Muscle of leg (tissue), 16 donors: ENCODE measurements at places on chromosomes 11 and 22. TPM values are rescaled to one million over a fixed set of nuclear protein-coding genes. Genes with fewer than 3 reads are reported as not detected.

Gene MOV10L1
- total RNA-seq, result 0.40 TPM

GRCh38 chr11:128909438-128910125, 18.4 kb downstream of the KCNJ5 start:
- H3K4me1 ChIP-seq, result peaks cover 44% of the 10 kb centered on the region
- H3K27ac ChIP-seq, result peak overlapping the region; percentile 51
- peaks cover 8% of the 10 kb centered on the region for H3K27me3 ChIP-seq

DNA sequence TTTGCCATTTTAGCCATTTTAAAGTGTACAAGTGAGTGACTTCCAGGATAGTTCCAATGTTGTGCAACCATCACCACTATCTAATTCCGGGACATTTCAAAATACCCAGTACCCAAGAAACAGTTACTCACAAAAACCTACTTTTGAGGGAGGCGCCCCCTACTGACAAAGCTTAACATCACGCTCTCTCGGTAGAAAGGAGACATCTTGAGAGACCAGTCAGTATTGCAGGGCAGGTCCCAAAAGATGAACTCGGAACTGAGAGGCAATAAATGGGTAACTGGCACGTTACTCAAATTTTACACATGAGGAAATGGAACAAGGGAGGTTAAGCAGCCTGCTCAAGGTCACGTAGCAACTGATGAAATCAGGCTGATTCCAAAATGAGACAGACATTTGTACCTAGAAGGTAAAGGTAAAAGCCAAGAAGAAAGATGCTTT, 50.0 kb upstream of the POU2AF1 start:
- no peak overlapping the region for H3K4me3 ChIP-seq
- DNase-seq, result peak; percentile 54
- H3K27me3 ChIP-seq, result no peaks in the 10 kb centered on the region
- no peaks in the 10 kb centered on the region for H3K36me3 ChIP-seq
- H3K27ac ChIP-seq, result no peak overlapping the region
- H3K4me1 ChIP-seq, result peaks cover 4% of the 10 kb centered on the region

- H3K27me3 ChIP-seq, result peaks cover 7% of the 10 kb centered on the region
- H3K36me3 ChIP-seq, result no peaks in the 10 kb centered on the region
- H3K4me1 ChIP-seq, result no peaks in the 10 kb centered on the region
- DNase-seq, result peak; percentile 80
Measured at GRCh38 chr11:133821776-133822175, 23.5 kb downstream of the SPATA19 start.

DNA sequence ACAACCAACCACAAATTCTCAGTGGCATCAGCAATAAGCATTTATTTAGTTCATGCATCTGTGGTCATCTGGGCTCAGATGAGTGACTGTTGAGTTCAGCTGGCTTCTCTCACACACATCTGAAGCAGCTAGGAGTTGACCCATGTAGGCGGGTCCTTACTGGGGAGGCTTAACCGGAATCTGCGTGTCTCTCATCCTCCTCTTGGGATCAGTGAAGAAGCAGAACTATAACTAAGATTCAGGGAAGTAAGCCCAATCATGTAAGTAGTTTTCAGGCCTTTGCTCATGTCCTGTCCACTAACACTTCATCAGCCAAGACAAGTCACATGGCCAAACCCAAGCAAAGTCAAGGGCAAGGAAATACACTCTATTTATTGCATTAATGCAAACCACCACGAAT, 236.2 kb downstream of the C11orf87 start:
- H3K27ac ChIP-seq, result no peak overlapping the region
- no peak overlapping the region for H3K4me3 ChIP-seq
- no peaks in the 10 kb centered on the region for H3K27me3 ChIP-seq
- H3K4me1 ChIP-seq, result no peaks in the 10 kb centered on the region
- H3K36me3 ChIP-seq, result no peaks in the 10 kb centered on the region
- peak; percentile 73 for DNase-seq

DNA sequence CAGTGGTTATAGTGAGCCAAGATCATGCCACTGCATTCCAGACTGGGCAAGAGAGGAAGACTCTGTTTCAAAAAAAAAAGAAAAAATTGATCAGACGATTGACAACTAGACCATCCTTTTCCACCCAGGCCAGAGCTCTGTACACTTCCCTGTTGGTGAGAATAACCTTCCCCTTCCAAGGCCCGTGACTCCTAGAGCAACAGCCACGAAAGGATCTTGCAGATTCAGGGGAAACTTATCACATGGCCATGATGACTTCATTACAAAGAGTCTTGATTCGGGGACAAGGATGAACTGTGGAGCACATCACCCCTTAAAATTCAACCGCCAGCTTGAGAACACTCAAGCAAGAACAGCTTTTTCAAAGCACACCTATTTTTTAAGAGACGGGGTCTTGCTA, 10.3 kb downstream of the CD5 start:
- no peak for DNase-seq
- H3K27me3 ChIP-seq, result no peaks in the 10 kb centered on the region
- H3K27ac ChIP-seq, result no peak overlapping the region
- H3K4me1 ChIP-seq, result peaks cover 6% of the 10 kb centered on the region

GRCh38 chr11:117427356-117427874, 99.8 kb downstream of the CEP164 start:
- no peaks in the 10 kb centered on the region for H3K4me1 ChIP-seq
- H3K27me3 ChIP-seq, result peaks cover 8% of the 10 kb centered on the region
- DNase-seq, result no peak
- no peak overlapping the region for H3K4me3 ChIP-seq
- no peak overlapping the region for H3K27ac ChIP-seq

Gene NECTIN1
- total RNA-seq, result 7.9 TPM

- no peaks in the 10 kb centered on the region for H3K36me3 ChIP-seq
- H3K4me3 ChIP-seq, result no peak overlapping the region
- no peak overlapping the region for H3K27ac ChIP-seq
- H3K27me3 ChIP-seq, result peaks cover 12% of the 10 kb centered on the region
- DNase-seq, result peak; percentile 32
Measured at GRCh38 chr22:27278946-27279345, 522.6 kb downstream of the MN1 start.

- H3K27me3 ChIP-seq, result no peaks in the 10 kb centered on the region
- no peak overlapping the region for H3K27ac ChIP-seq
- peaks cover 16% of the 10 kb centered on the region for H3K4me1 ChIP-seq
- no peak for DNase-seq
Measured at GRCh38 chr11:57713835-57714234, 1.4 kb downstream of the TMX2 start.

Gene GUCY1A2
- total RNA-seq, result 14.3 TPM

- no peak overlapping the region for H3K27ac ChIP-seq
- DNase-seq, result no peak
- peaks cover 6% of the 10 kb centered on the region for H3K4me1 ChIP-seq
- no peaks in the 10 kb centered on the region for H3K27me3 ChIP-seq
Measured at GRCh38 chr11:103877221-103877620, 159.2 kb upstream of the DDI1 start.

GRCh38 chr22:38788021-38788816, 5.7 kb downstream of the DNAL4 start:
- no peak overlapping the region for H3K4me3 ChIP-seq
- H3K4me1 ChIP-seq, result peaks cover 19% of the 10 kb centered on the region
- no peaks in the 10 kb centered on the region for H3K27me3 ChIP-seq
- peaks cover 11% of the 10 kb centered on the region for H3K36me3 ChIP-seq

Gene TMPRSS6
- total RNA-seq, result not detected

- no peak overlapping the region for H3K27ac ChIP-seq
- DNase-seq, result peak; percentile 30
- H3K36me3 ChIP-seq, result no peaks in the 10 kb centered on the region
- H3K27me3 ChIP-seq, result no peaks in the 10 kb centered on the region
Measured at GRCh38 chr11:21866781-21867180, 326.1 kb upstream of the ANO5 start.

DNA sequence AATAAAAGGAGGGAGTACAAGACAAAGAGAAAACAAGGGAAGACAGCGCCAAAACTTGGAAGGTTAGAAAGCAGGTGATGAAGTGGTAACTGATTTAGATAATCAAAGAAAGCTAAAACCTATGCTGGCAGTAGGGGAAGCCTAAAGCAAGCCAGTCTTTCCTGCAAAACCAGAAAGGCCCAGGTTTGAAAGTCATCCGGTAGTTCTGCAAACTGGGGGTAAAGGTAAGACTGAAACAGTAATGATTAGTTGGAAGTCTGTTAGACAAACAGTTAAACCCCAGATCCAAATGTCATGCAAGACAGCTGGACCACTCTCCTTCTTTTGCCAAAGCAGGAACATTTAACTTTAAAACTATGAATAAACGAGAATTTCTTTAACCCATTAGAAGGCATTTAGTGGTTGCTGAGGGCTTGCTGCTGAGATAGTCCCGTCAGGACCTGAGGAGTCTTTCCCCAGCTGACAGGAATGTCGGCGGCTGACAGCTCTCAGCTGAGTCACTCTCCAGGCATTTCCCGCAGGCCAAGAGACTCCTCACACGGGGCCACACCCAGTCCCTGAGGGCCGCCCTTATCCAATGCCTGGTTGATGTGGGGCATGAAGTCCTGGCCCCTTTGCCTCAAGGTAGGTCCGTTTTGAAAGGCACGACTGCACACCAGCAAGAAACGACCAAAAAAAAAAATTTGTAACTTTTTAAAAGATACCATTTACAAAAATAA, 36.3 kb upstream of the CFAP300 start:
- peaks cover 4% of the 10 kb centered on the region for H3K4me1 ChIP-seq
- DNase-seq, result peak; percentile 49
- no peak overlapping the region for H3K27ac ChIP-seq
- no peaks in the 10 kb centered on the region for H3K36me3 ChIP-seq
- H3K27me3 ChIP-seq, result no peaks in the 10 kb centered on the region

Gene ENTHD1
- total RNA-seq, result not detected

Gene PKP3
- 0.13 TPM for total RNA-seq

GRCh38 chr22:46641811-46642266, 21.7 kb downstream of the GRAMD4 start:
- no peak overlapping the region for H3K27ac ChIP-seq
- H3K4me1 ChIP-seq, result peaks cover 48% of the 10 kb centered on the region
- H3K4me3 ChIP-seq, result no peak overlapping the region

Gene MAPK11
- total RNA-seq, result 4.5 TPM

Gene ASCL2
- 0.53 TPM for total RNA-seq

Gene MAPK8IP2
- total RNA-seq, result 0.22 TPM

DNA sequence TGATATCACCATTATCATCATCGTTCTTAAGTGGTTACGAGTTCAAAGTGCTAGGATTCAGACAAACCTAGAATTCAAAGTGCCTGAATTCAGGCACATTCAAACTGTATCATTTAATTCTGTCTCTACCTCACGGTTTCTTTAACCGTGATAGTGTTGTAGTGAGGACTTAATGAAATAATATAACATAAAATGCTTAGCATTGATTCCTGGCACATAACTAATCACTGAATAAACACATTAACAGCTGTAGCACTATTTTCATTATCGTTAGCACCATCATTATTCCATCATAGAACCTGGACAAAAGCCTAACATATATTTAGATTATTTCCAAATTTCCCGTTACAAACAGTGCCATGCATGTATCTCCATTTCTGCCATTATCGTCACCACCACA, 102.0 kb downstream of the WNT11 start:
- peaks cover 4% of the 10 kb centered on the region for H3K4me1 ChIP-seq
- no peak overlapping the region for H3K27ac ChIP-seq
- no peaks in the 10 kb centered on the region for H3K36me3 ChIP-seq
- DNase-seq, result no peak
- H3K27me3 ChIP-seq, result no peaks in the 10 kb centered on the region

GRCh38 chr11:76321820-76322524, 59.0 kb downstream of the THAP12 start:
- DNase-seq, result no peak
- no peak overlapping the region for H3K27ac ChIP-seq
- no peaks in the 10 kb centered on the region for H3K36me3 ChIP-seq
- peaks cover 12% of the 10 kb centered on the region for H3K4me1 ChIP-seq
- peaks cover 40% of the 10 kb centered on the region for H3K27me3 ChIP-seq
- peak overlapping the region; percentile 13 for H3K4me3 ChIP-seq

- no peaks in the 10 kb centered on the region for H3K36me3 ChIP-seq
- H3K27me3 ChIP-seq, result no peaks in the 10 kb centered on the region
- H3K27ac ChIP-seq, result no peak overlapping the region
Measured at GRCh38 chr11:13045734-13046133, 36.6 kb downstream of the RASSF10 start.

- H3K27ac ChIP-seq, result no peak overlapping the region
- peaks cover 2% of the 10 kb centered on the region for H3K27me3 ChIP-seq
- peaks cover 14% of the 10 kb centered on the region for H3K4me1 ChIP-seq
- H3K36me3 ChIP-seq, result no peaks in the 10 kb centered on the region
- no peak overlapping the region for H3K4me3 ChIP-seq
- no peak for DNase-seq
Measured at GRCh38 chr11:67632175-67632981, 2.6 kb upstream of the NUDT8 start.

DNA sequence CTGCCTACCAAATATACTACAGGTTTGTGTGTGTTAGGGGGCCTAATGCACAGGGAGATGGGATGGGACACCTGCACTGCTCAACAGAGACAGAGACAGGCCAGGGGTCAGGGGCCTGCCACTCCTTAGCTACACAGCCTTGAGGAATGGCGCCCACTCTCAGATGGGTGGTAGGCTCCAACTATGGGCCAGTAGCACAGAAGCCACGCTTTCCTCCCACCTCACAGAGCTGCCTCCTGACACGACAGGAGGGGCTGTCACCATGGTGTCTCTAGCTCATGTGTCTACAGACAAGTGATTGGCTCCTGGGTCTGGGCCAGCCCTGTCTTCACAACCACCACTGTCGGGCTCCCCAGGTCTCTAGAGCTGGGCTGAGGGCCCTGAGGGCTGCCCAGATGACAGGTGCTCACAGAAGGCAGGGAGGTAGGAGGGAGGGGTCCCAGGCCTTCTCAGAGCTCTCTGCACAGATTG, 81.8 kb downstream of the DGCR2 start:
- no peak for DNase-seq
- H3K27ac ChIP-seq, result no peak overlapping the region
- H3K4me3 ChIP-seq, result no peak overlapping the region
- no peaks in the 10 kb centered on the region for H3K27me3 ChIP-seq

- H3K27me3 ChIP-seq, result no peaks in the 10 kb centered on the region
- H3K4me3 ChIP-seq, result no peak overlapping the region
- no peak overlapping the region for H3K27ac ChIP-seq
- H3K36me3 ChIP-seq, result peaks cover 19% of the 10 kb centered on the region
- DNase-seq, result no peak
- H3K4me1 ChIP-seq, result no peaks in the 10 kb centered on the region
Measured at GRCh38 chr11:108253176-108253575, 30.3 kb downstream of the ATM start.

DNA sequence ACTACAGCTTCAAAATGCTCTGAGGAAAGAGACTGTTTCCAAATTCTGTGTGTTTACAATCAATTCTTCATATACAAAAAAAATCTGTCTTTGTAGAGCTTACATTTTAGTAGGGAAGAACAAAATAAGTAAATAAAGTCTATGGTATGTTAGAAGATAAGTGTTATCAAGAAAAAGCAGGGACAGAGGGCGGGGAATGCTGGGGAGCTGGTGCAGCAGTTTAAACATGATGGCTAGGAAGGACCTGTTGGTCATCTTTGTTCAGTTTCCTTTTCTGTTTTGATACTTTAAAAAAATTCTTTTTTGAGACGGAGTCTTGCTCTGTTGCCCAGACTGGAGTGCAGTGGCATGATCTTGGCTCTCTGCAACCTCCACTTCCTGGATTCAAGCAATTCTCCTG, 16.1 kb downstream of the TMEM25 start:
- no peaks in the 10 kb centered on the region for H3K4me1 ChIP-seq
- H3K4me3 ChIP-seq, result no peak overlapping the region
- H3K27ac ChIP-seq, result no peak overlapping the region
- H3K36me3 ChIP-seq, result peaks cover 46% of the 10 kb centered on the region
- no peak for DNase-seq
